ENCODE measurements at places on chromosomes 5 and 9.

GRCh38 chr9:118959366-118959765 lies 409.9 kb downstream of the BRINP1 start:
- no peak for DNase-seq

DNA sequence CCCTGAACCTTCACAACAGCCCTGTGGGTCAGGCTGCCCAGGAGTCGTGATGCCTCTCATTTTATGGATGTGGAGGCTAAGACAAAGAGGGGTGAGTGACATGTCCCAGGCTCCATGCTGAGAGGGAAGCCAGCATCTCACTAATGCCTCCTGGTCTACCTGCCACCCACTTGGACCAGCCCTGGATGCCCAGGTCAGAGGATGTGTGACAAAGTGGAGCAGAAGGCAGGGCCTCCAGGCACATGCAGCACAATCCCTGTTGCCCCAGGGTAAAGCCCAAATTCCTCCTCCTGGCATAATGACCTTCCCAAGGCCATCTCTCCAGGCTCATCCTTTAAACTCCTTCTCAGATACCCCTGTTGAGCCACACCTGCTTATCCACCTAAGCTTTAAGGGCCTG lies 51.4 kb upstream of the XPA start:
- no peak for DNase-seq

- peak; percentile 100 for DNase-seq
Observed at GRCh38 chr5:98314292-98314691, 459.2 kb upstream of the RGMB start.

DNA sequence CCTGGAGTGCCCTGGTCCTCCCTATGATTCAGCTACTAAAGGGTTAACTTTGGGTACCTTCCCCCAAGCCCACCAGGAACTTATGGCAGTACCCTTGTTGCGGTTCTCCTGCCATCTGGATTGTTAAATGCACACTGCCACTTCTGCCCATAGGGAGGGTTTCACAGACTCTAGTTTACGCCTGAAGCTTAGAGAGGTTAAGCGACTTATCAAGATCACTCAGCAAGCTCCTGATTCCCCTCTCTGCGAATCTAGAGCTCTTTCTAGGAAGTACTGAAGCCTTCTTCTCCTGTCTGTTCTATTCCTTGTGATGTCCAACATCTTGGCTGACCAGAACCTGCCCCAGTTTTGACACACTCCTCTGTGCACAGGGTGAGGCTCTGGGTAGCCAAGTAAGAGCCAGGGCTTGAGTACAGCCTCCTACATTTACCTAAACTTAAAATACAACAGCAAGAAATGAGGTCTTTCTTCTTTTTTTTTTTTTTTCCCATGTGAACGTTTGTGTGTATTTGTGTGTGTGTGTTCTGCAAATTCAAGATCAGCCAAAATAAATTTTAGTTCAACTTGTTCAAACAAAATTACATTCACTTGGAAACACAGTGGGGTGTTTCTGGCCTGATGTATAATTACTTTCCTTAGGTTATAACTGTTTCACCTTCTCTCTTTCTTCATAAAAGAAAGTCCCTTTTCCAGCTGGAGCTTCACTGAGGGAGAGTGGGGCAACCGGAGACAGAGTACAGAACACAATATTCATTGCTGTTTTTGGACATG lies 28.7 kb upstream of the KLF4 start:
- no peak for DNase-seq

GRCh38 chr9:72942451-72942850 lies 10.4 kb downstream of the ALDH1A1 start:
- no peak for DNase-seq

GRCh38 chr9:119074017-119074416 lies 295.2 kb downstream of the BRINP1 start:
- DNase-seq: no peak

GRCh38 chr9:133151041-133151440 lies 12.7 kb downstream of the GBGT1 start:
- no peak for DNase-seq

DNA sequence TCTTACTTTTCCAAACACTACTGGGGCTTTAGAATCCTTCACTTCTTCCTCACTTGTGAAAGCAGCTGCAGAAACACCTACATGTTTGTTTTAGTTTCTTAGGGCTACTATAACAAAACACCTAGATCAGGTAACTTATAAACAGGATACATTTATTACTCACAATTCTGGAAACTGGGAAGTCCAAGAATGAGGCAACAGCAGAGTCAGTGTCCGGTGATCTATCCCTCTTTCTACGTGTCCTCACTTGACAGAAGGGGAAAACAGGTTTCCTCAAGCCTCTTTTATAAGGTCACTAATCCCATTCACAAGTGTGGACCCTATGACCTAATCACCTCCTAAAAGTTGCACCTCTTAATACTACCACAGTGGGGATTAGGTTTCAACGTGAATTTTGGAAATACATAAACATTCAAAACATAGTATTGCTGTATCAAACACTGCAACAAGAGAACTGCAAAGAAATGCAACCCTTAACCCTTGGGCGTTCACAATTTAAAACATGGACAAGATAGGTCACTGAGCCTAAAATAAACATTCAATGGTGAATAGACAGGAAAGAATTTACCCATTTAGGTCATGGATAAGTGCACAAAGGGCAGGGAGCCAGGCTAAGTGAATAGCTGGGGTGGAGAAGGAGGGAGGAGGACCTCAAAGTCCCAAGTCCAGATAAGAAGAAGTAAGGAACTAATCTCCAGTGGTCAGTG lies 104.3 kb downstream of the PIK3R1 start:
- no peak for DNase-seq

DNA sequence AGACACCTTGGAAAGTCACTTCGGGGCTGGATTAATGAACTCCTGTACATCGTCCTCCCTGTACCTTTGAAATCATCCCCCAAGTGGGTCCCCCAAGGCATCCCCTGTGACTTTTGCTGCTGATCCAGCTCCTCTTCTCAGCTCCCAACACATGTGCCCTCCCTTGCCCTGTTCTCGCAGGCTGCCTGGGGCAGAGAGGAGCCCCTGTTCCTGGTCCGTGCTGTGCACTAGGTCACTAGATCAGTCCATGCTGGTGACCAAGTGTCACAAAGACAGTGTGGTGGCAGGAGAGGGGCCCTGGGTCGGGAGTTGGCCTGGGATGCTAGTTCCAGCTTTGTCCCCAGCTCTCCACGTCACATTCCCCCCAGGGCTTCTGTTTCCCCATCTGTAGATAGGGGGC lies 79.3 kb upstream of the BARHL1 start:
- DNase-seq: no peak

- no peak for DNase-seq
Observed at GRCh38 chr9:113649054-113649453, 185.5 kb downstream of the RGS3 start.

All from RKO (cell line).